Lung (tissue), 17 donors: ENCODE measurements at places on chromosomes 16 and 17.

GRCh38 chr17:10001306-10001873, 96.3 kb upstream of the RCVRN start:
- H3K4me1 ChIP-seq = peaks cover 12% of the 10 kb centered on the region
- H3K27me3 ChIP-seq = peaks cover 2% of the 10 kb centered on the region
- peak; percentile 95 for DNase-seq
- H3K36me3 ChIP-seq = no peaks in the 10 kb centered on the region
- no peak overlapping the region for H3K4me3 ChIP-seq
- H3K27ac ChIP-seq = no peak overlapping the region

GRCh38 chr16:51125992-51126391, 25.1 kb downstream of the SALL1 start:
- no peaks in the 10 kb centered on the region for H3K36me3 ChIP-seq
- H3K27me3 ChIP-seq = peaks cover 8% of the 10 kb centered on the region
- DNase-seq = no peak
- no peaks in the 10 kb centered on the region for H3K4me1 ChIP-seq
- H3K27ac ChIP-seq = no peak overlapping the region

DNA sequence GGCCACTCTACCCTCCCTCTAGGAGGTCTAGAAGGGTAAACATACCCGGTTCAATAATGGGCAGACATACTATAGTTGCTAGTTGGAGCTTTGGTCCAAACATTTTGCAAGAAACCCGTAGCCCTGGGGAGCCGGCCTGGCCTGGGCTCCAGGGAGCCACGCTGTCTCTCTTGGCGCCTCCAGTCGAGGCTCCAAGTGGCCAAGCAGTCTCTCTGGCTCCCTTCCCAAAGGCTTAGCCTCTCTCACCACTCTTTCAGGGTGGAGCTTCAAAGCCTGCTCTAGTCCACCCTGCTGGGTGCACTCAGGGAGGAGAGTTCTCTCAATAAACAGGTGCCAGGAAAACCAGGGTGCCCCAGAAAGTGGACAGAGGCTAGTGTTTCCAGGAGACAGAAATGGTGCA, 32.2 kb downstream of the RCVRN start:
- no peaks in the 10 kb centered on the region for H3K27me3 ChIP-seq
- no peak for DNase-seq
- H3K4me1 ChIP-seq = no peaks in the 10 kb centered on the region
- H3K27ac ChIP-seq = no peak overlapping the region

- peaks cover 25% of the 10 kb centered on the region for H3K36me3 ChIP-seq
- H3K4me1 ChIP-seq = peaks cover 4% of the 10 kb centered on the region
- no peak for DNase-seq
- no peaks in the 10 kb centered on the region for H3K27me3 ChIP-seq
Measured at GRCh38 chr16:67538666-67539101, 10.1 kb downstream of the RIPOR1 start.

DNA sequence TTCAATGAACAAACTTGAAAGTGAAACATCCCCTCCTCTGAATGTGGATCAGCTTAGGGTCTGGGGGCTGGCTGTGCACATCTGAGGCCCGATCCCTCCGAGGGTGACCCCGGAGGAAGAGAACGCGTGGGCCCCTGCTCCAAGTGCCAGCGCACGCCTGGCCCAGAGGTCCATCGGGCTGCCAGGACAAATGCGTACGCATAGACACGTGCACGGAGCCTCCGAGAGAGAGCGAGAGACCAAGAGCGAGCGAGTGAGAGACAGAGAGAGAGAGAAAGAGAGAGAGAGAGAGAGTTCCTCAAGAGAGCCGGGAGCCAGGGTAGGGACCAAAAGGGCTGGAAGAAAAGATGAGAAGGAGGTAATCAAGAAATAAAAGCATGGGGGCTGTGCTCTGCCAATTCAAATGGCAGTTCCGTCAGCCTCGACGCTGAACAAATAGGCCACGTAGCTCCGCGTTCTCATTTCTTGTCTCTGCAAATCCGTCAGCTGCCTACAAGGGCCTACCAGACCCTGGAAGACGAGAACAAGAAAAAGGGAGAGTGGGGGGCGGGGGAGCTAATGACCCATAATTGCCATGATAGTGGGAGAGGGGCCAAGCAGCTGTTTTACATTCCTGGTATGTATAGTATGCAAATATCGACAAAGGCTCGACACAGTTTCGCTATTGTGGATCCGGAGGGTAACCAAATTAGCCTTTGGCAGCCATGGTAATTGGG, 435.3 kb upstream of the ZFHX3 start:
- no peak overlapping the region for H3K27ac ChIP-seq
- DNase-seq = peak; percentile 35
- H3K4me3 ChIP-seq = no peak overlapping the region
- H3K27me3 ChIP-seq = no peaks in the 10 kb centered on the region
- H3K36me3 ChIP-seq = no peaks in the 10 kb centered on the region

DNA sequence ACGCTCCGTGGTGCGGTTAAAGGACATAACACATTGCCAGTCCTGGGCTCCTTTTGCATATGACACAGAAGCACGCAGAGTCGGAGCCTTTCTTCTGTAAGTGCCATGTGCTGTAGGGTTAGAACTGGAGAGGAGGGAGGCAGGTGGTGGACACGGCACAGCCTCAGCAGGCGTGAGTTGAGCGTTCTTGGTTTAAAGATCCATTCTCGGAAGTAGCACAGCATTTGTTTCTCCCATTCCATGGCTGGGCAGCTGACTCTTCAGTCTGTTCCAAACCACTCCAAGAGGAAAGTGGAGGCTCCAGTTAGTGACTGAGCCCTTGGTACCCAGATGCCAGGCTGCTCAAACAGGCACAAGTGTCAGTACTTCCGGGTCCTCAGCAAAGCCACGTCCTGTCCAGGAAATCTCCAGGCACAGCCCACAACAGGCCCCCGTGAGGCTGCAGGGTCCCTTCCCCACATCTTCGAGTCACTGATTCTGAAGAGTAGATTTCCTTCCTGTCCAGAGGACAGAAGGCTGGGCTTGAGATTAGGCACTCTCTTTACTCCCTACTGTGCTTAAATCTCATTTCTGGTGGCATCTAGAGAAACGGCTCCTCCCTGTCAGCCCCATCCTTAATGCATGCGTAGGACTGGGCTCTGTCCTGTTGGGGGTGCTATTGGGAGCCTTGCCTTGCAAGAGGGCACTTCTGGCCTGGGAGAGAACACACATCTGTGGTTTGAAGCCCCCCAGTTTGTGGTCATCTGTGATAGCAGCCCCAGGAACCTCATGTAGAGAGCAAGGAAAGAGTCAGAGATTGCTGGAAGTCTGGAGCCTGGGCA, 39.6 kb upstream of the NAT9 start:
- no peaks in the 10 kb centered on the region for H3K27me3 ChIP-seq
- no peak for DNase-seq
- H3K27ac ChIP-seq = no peak overlapping the region
- H3K4me3 ChIP-seq = no peak overlapping the region
- no peaks in the 10 kb centered on the region for H3K36me3 ChIP-seq

- H3K4me3 ChIP-seq = no peak overlapping the region
- H3K36me3 ChIP-seq = peaks cover 2% of the 10 kb centered on the region
- no peak for DNase-seq
- H3K4me1 ChIP-seq = no peaks in the 10 kb centered on the region
Measured at GRCh38 chr16:67533024-67533560, 4.5 kb downstream of the RIPOR1 start.

- peaks cover 2% of the 10 kb centered on the region for H3K36me3 ChIP-seq
- H3K27ac ChIP-seq = peak overlapping the region; percentile 24
Measured at GRCh38 chr17:2709183-2709661, 2.3 kb downstream of the CLUH start.

DNA sequence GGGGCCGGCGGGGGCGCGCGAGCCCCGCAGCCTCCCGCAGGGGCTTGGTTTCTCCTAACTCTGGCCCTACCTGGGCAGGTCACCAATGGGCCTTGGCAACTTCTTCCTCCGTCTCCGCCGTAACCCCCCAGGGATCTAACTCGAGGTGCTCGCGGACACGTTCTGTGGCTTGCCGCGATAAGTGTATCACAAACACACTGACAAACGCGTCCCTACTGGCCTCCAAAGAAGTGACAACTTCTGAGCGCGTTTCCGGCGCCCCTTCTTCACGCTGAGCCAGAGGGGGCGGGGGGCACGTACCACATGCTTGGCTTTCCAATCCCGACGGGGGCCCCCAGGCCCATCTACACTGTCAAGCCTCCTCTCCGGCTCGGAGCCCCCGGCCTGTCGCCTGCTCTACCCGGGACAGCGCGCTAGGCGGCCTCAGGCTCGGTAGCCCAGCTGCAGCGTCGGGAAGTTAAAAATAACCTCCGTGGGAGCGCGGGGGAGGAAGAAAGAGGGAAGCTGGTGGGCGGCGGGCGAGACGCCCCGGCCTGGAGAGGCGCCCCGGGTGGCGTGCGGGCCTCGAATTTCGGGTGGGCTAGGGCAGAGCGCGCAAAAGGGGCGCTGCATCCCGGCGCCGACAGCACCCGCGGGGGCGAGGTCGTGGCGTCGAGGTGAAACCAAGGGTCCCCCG, 725 bp upstream of the SPHK1 start:
- peak overlapping the region; percentile 56 for H3K4me3 ChIP-seq
- peak; percentile 69 for DNase-seq
- peak overlapping the region; percentile 92 for H3K27ac ChIP-seq
- peaks cover 7% of the 10 kb centered on the region for H3K4me1 ChIP-seq

- peak overlapping the region; percentile 96 for H3K27ac ChIP-seq
- H3K4me1 ChIP-seq = peaks cover 2% of the 10 kb centered on the region
Measured at GRCh38 chr16:88783391-88784073, 1.5 kb downstream of the PIEZO1 start.

DNA sequence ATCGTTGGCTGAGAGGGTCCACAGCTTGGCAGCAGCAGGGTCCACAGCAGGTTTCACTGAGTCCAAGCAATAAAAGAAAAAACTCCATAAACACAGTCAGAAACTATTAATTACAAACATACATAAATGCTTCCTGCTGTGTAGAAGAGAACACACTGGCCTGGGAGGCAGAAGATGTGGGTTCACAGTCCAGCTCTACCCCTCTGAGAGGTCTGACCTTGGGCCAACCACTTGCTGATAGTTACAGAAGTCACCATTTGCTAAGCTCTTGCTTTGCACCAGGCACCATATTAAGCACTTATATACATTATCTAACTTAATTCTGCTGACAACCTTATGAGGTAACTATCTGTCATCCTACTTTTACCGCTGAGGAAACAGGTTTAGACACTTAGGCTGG, 14.7 kb downstream of the CIAPIN1 start:
- H3K4me3 ChIP-seq = no peak overlapping the region
- DNase-seq = no peak
- H3K27ac ChIP-seq = no peak overlapping the region
- H3K36me3 ChIP-seq = peaks cover 38% of the 10 kb centered on the region

GRCh38 chr16:84356591-84357116, 11.7 kb upstream of the ATP2C2 start:
- peak overlapping the region; percentile 27 for H3K27ac ChIP-seq
- H3K27me3 ChIP-seq = no peaks in the 10 kb centered on the region
- no peaks in the 10 kb centered on the region for H3K36me3 ChIP-seq
- no peak overlapping the region for H3K4me3 ChIP-seq
- peaks cover 6% of the 10 kb centered on the region for H3K4me1 ChIP-seq
- no peak for DNase-seq

DNA sequence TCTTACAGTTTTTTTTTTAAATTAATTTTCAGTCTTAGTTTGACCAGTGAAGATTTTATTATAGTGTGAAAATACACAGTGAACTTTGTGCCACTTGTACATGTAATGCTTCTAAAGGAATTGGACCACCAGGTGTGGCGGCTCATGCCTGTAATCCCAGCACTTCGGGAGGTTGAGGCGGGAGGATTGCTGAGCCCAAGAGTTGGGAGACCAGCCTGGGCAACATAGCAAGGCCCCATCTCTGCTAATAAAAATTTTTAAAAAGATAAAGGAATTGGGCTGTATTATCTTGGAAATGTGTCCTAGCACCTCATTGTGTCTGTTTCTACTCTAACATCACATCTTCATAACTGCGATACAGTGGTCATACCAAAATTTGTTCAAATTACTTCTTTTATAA, 3.8 kb downstream of the IST1 start:
- H3K36me3 ChIP-seq = no peaks in the 10 kb centered on the region
- no peaks in the 10 kb centered on the region for H3K27me3 ChIP-seq
- H3K27ac ChIP-seq = no peak overlapping the region
- no peak overlapping the region for H3K4me3 ChIP-seq

GRCh38 chr17:29870836-29871465, 59.1 kb downstream of the SSH2 start:
- H3K4me1 ChIP-seq = no peaks in the 10 kb centered on the region
- H3K36me3 ChIP-seq = no peaks in the 10 kb centered on the region
- no peaks in the 10 kb centered on the region for H3K27me3 ChIP-seq
- peak; percentile 60 for DNase-seq
- H3K27ac ChIP-seq = no peak overlapping the region

- H3K36me3 ChIP-seq = no peaks in the 10 kb centered on the region
- H3K4me3 ChIP-seq = no peak overlapping the region
- no peaks in the 10 kb centered on the region for H3K27me3 ChIP-seq
- no peak for DNase-seq
- no peaks in the 10 kb centered on the region for H3K4me1 ChIP-seq
Measured at GRCh38 chr17:34859652-34860051, 101.6 kb downstream of the CCT6B start.

DNA sequence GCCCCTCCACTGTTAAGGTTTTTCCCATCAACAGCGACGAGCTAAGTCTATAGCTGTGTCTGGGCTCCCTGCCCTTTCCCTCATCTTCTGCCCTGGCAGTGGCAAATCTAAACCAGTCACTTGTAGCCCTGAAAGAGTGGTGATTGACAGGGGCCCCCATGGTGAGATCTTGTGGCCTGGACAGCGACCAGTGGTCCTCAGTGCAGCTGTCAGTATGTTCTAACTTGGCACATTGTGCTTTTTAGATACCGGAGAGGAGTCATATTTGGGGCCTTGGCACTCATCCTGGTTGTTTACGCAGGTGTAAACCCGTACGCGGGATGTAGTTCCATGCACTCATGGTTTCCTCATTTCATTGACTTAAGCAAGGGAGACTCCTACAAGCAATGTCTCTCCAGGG, 57.5 kb upstream of the ARHGAP44 start:
- H3K27me3 ChIP-seq = peaks cover 2% of the 10 kb centered on the region
- H3K4me1 ChIP-seq = no peaks in the 10 kb centered on the region
- no peaks in the 10 kb centered on the region for H3K36me3 ChIP-seq

DNA sequence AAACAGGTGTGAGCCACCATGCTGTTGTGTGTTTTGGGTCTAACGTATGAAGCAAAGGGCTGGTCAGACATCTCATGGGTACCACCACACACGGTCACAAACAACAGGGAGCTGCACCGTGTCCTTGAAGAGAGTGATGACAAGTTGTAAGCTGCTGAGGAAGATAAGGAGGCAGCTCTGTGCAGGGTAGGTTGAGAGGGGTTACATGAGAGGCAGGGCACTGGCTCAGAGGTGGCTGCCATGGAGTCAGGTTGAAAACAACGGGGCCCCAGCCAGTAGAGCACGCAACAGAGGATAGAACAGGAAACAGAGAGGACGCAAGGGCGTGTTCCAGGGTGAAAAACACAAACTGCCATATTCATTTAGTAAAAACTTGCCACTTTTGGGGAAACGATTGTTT, 52.2 kb downstream of the TRARG1 start:
- no peaks in the 10 kb centered on the region for H3K36me3 ChIP-seq
- no peak overlapping the region for H3K4me3 ChIP-seq
- no peaks in the 10 kb centered on the region for H3K4me1 ChIP-seq
- H3K27me3 ChIP-seq = no peaks in the 10 kb centered on the region

- no peak for DNase-seq
- no peaks in the 10 kb centered on the region for H3K27me3 ChIP-seq
- H3K4me1 ChIP-seq = peaks cover 8% of the 10 kb centered on the region
- H3K27ac ChIP-seq = peak within 1 kb of the TSS; percentile 82
- no peaks in the 10 kb centered on the region for H3K36me3 ChIP-seq
Measured at GRCh38 chr16:2720064-2720457, at the start of gene PRSS27. TSS of gene PRSS27 (minus strand) at chr16:2720224. CDS start at chr16:2720160, 64 bp downstream.
